ENCODE measurements at places on chromosomes 2 and 18. TPM values are rescaled to one million over a fixed set of nuclear protein-coding genes. Genes with fewer than 3 reads are reported as not detected.

Gene GDF7
- total RNA-seq = 10.9 TPM

Gene BMP10
- not detected for total RNA-seq

Gene BOK
- total RNA-seq = 28.5 TPM

Gene SCTR
- total RNA-seq = not detected

Gene COL4A3
- total RNA-seq = 1.2 TPM

DNA sequence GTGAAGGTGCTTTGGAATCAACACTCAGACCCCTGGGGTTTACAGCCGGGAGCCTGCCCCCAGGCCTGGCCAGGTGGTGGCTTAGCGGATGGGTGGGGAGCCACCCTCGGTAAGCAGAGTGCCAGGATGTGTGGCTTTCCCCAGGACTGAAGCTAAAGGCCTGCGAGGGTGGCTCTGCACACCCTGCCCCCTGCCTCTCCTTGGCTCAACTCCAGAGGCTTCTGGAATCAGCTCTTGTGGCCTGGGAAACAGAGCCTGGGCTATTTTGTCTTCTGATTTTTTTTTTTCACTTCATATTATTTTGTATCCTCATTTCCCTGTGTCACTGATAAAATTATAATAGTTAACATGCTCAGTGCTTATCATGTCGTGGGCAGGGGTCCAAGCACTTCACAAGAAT, 79.8 kb downstream of the RHOB start:
- H3K4me3 ChIP-seq = no peak overlapping the region
- H3K27ac ChIP-seq = peak overlapping the region; percentile 54
- no peaks in the 10 kb centered on the region for H3K36me3 ChIP-seq
- H3K4me1 ChIP-seq = peaks cover 30% of the 10 kb centered on the region
- DNase-seq = no peak

- peaks cover 19% of the 10 kb centered on the region for H3K4me1 ChIP-seq
- H3K36me3 ChIP-seq = peaks cover 2% of the 10 kb centered on the region
- DNase-seq = no peak
- no peak overlapping the region for H3K4me3 ChIP-seq
- H3K27me3 ChIP-seq = peaks cover 2% of the 10 kb centered on the region
- no peak overlapping the region for H3K27ac ChIP-seq
These were observed 66.0 kb upstream of the KCTD1 start for GRCh38 chr18:26614374-26614773.

DNA sequence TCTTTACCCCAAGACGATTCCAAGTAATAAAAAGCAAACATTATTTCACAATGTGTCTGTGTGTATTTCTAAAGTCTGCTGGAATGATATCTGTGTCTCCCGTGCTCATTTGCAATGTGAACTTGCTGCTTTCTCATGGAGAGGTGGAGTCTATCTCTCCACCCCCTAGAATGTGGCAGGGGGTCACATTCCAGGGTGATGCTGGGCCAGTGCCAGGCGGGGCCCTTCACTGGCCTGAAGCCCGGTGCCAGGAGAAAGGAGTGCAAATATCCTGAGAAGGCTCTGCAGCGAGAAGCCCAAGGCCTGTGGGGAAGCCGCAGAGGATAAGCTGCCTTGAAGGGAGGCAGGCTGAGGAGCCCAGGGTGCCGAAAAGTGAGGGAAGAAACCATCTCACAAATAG, 26.8 kb upstream of the LDLRAD4 start:
- H3K4me1 ChIP-seq = peaks cover 19% of the 10 kb centered on the region
- H3K36me3 ChIP-seq = no peaks in the 10 kb centered on the region
- no peaks in the 10 kb centered on the region for H3K27me3 ChIP-seq
- DNase-seq = no peak
- no peak overlapping the region for H3K4me3 ChIP-seq
- H3K27ac ChIP-seq = peak overlapping the region; percentile 86

GRCh38 chr2:148909114-148909513, 34.1 kb downstream of the KIF5C start:
- no peak for DNase-seq
- peaks cover 11% of the 10 kb centered on the region for H3K4me1 ChIP-seq
- H3K27me3 ChIP-seq = no peaks in the 10 kb centered on the region
- peaks cover 2% of the 10 kb centered on the region for H3K36me3 ChIP-seq

DNA sequence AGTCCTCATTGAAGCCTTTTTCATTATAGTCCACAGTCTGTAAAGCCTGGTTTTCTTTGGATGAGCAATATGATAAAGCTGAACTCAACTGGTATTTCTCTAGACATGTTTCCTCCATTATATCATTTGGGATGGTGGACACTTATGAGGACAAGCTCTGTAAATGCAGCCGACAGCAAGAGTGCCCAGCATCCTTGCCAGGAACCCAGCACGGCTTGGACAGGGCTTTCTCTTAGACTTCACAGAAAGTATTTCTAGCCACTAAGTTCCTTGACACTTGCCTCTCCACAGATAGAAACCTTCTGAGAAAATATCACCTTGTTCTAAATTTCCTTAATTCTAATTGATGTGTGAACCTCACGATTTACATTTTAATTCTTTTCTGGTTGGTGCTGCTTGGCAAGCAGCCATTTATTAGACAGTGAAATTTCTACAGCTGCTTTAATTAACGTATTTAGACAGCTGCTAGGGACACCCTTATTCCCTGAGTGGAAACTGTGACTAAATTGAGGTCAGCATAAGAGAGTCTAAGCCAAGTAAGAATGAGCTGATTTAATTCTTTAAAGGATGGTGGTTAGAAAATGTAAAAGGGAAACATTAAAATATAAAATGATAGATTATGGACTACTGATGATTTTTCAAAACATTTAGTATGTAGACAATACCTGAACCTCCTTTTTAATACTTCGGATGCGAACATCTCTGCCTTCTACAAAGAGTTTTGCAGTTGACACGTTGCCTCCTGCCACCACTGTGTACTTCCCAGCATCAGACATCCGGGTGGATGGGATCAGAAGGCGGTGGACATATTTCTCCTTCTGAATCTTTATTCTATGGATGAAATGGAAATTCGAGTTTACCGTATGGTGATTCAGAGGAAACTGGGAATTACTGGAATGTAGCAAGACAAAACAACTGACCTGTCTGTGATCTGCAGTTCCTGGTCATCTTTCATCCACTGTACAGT, 39.8 kb downstream of the TTN start:
- H3K27me3 ChIP-seq = peaks cover 21% of the 10 kb centered on the region
- DNase-seq = no peak
- no peaks in the 10 kb centered on the region for H3K4me1 ChIP-seq
- no peak overlapping the region for H3K27ac ChIP-seq
- no peaks in the 10 kb centered on the region for H3K36me3 ChIP-seq
- no peak overlapping the region for H3K4me3 ChIP-seq

- no peak overlapping the region for H3K27ac ChIP-seq
- no peaks in the 10 kb centered on the region for H3K27me3 ChIP-seq
- DNase-seq = no peak
- H3K36me3 ChIP-seq = peaks cover 6% of the 10 kb centered on the region
These were observed 158.6 kb upstream of the ALPP start for GRCh38 chr2:232219932-232220331.

DNA sequence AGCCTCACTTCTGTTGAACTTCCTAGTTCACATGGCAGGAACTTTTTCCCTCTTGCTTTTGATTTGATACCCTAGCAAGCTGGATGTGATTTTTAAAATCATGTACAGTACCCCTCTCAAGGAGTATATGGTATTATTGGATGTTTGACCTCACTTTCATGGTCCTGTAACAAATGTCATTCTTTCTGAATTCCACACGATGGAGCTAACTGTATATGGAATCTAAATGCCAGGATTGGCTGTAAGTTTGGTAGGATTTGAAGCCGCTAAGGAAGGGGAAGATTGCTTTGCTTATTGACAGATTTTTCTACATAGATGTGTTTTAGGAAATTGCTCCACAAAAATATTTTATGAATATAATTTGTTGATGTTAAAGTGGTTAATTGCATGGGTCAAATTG, 18.3 kb downstream of the MAIP1 start:
- H3K27me3 ChIP-seq = no peaks in the 10 kb centered on the region
- H3K36me3 ChIP-seq = no peaks in the 10 kb centered on the region
- H3K4me3 ChIP-seq = no peak overlapping the region
- H3K27ac ChIP-seq = peak overlapping the region; percentile 90
- peaks cover 32% of the 10 kb centered on the region for H3K4me1 ChIP-seq
- no peak for DNase-seq

DNA sequence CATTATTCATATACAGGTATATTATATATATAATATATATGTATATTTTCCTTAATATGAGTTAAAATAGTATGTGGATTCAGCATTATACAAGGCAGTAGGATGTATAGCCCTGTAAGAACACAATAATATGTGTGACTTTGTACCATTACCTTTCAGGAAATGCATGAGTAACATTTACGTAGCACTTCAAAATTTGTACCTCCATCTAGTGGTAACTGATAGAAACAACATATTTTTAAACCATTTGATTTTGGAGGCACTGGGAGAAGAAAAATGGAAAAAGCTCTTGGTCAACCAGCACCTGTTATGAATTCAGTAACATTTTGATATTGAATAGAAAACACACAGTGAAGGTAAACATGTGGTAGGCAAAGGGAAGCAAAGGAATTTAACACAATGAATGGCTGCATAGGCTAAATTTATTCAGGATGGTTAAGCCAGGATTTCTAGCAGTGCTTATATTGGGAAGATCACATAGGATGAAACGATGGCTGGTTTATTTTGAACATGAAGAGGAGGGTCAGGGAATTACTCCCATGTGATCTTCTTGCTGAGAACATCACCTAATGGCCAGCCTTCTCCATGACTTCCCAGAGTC, 565.5 kb downstream of the CCDC85A start:
- no peak overlapping the region for H3K4me3 ChIP-seq
- no peaks in the 10 kb centered on the region for H3K4me1 ChIP-seq
- H3K27me3 ChIP-seq = peaks cover 4% of the 10 kb centered on the region
- no peak for DNase-seq
- H3K27ac ChIP-seq = no peak overlapping the region
- no peaks in the 10 kb centered on the region for H3K36me3 ChIP-seq

DNA sequence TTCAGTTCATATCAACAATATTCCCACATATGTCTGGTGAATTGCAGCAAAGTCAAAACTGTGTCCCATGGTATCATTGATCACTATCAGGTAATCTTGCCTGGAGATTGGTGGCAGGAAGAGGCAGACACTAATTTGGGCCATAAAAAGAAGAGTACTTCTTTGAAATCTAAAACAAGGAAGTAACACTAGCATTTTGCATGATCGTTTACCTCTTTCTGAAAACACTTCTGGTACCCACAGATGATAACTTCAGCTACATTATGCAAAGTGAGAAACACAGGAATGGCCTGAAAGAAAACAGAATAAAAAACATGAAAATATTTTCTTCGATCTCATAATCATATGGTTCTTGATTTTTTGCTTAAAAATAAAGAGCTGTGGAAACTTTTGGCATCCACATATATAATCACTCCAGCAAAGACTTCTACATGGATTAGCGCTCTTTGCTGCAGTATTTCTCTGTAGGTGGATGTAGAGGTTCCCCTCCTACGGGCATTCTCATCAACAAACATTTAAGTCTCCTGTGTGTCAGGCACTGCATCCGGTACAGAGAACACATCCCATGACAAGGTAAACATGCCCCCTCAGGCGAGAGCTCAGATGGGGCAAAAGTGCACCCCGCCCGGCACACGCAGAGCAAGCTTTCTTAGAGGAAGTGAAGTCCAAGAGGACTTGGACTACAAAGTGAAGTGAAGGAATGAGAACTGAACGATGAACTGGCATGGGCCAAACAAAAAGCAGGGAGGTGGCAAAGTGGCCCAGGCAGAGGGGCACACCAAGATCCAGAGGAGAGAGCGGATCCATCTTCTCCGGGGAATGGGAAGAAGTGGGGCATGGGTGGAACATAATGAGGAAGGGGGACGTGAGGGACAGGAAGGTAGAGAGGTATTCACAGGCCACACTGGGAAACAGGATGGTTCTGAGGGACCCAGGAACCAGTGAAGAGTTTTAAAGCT, 68.0 kb upstream of the RIOK3 start:
- no peaks in the 10 kb centered on the region for H3K27me3 ChIP-seq
- no peak for DNase-seq
- H3K4me3 ChIP-seq = no peak overlapping the region
- H3K27ac ChIP-seq = no peak overlapping the region
- H3K36me3 ChIP-seq = peaks cover 9% of the 10 kb centered on the region

DNA sequence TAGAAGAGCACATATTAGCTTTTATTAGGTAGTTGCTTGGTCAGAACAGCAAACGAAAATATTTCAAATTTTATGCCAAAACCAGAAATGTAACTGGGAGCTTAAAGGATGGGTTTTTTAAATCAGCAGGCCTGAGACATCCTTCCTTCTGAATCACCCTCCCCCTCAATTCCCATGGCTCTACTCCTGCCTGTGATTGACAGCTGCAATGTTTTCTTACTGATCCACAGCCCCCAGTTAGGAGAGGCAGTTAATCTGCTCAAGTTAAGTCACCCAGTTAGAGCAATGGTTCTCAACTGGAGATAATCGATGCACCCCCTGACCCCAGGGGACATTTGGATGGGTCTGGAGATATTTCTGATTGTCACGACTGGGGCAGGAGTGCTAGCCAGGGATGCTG, 24.9 kb downstream of the KCTD18 start:
- peaks cover 8% of the 10 kb centered on the region for H3K36me3 ChIP-seq
- no peak overlapping the region for H3K4me3 ChIP-seq
- H3K27ac ChIP-seq = peak overlapping the region; percentile 27
- H3K27me3 ChIP-seq = no peaks in the 10 kb centered on the region

- no peaks in the 10 kb centered on the region for H3K36me3 ChIP-seq
- no peak overlapping the region for H3K27ac ChIP-seq
- H3K27me3 ChIP-seq = no peaks in the 10 kb centered on the region
- no peak overlapping the region for H3K4me3 ChIP-seq
These were observed 44.7 kb downstream of the SOX11 start for GRCh38 chr2:5736886-5737285.

DNA sequence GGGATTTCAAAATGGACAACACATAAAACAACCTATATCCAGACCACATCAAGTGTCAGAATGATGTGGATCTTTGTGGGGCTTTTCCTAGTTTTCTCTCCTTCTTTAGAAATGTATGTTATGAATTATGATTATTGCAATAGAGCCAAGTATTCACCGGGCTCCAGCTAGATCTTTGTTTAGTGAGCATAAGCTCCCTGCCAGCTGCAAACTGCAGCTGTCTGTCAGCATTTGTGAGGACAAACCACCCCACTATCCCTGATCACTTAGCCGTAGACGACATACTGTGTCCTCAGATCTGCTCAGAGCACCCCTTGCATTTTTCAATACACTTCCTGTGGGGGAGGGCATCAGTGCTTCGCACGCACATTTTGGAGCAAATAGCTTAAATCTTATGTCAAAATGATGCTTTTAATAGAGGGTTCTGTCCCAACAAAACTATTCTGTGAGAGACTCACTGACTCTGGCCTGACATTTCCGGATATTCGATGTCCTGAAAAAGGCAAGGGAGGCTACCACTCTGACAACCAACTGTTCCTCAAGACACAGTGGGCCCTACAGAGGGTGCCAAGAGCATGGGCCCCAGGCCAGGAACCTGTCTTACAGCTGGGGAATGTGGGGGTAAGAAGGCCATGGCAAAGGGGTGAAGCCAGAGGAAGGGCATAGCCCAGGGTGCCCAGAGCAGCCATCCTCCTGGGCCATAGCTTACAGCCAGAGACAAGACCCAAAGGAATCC, 346.0 kb downstream of the ARHGAP15 start:
- peak overlapping the region; percentile 89 for H3K27ac ChIP-seq
- H3K4me3 ChIP-seq = no peak overlapping the region
- peaks cover 41% of the 10 kb centered on the region for H3K4me1 ChIP-seq
- H3K27me3 ChIP-seq = no peaks in the 10 kb centered on the region
- no peaks in the 10 kb centered on the region for H3K36me3 ChIP-seq
- DNase-seq = no peak

All from chondrocyte (in vitro differentiated cells).